GM04503 (cell line): ENCODE measurements at places on chromosomes 5 and 9.

DNA sequence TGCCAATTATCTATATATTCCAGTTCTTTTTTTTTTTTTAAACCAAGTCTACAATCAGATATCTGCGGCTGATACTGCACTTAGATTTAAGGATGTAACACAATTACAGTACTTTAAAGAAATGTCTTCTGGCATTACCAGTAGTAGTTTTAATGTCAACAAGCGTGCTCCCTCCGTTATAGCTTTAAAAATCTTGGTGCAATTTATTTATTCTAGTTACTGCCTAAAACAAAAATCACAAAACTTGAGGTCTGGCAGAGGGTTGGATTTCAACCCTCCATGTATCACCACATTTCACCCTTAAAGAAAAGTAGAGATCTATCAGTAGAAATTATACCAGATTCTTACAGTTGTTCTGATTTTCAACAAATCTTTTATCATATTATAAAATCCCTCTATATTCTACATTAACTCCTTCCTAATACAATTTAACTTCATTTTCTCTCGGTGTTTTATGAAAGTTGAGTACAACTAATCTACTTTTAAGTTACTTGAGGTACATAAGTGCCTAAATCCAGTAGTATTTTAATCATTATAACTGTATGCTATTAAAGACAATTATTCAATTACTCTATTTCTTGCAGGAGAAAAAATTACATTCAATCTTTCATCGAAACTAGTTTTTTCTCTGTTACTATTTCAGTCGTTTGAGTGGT lies 2.0 kb upstream of the RICTOR start:
- DNase-seq: no peak

DNA sequence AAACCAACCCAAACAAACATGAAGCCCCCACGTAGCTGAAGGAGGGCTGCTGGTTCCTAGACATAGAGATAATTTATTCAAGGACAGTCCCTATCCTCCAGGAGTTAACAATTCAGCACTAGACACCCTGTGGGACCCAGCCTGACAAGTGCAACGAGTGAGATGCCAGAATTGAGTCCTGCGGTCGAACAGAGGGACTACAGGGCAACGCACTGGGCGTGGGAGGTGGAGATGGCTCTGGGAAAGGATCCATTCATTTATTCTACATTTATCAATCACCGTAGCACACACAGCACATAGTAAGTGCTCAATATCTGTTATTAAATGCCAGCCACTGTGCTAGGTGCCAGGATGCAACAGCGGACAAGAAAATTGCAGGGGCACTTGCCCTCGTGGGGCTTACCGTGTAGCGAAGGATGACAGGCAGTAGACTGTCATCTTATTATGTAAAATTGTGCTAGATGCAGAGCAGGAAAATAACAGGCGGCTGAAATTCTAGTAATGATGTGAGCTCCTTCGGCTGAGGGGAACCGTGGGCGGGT lies 855 bp upstream of the ARHGAP26 start:
- no peak for DNase-seq

DNA sequence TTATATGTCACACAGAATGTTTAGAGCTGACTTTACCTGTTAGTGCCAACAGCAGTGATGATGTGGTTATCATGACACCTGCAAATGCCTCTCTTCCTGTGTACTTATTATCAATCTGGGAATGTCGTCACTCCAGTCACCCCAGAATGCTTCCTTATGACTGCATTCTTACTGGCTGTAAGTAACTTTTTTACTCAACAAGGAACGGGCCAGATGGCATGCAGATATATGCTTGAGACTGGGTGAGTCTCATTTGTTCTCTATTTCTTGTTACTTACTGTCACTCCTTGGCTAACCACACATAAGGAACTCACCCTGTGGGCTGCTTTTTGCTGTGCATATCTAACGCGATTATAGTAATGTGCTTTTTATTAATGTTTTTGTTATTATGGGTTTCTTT lies 385.5 kb upstream of the MEF2C start:
- no peak for DNase-seq

DNA sequence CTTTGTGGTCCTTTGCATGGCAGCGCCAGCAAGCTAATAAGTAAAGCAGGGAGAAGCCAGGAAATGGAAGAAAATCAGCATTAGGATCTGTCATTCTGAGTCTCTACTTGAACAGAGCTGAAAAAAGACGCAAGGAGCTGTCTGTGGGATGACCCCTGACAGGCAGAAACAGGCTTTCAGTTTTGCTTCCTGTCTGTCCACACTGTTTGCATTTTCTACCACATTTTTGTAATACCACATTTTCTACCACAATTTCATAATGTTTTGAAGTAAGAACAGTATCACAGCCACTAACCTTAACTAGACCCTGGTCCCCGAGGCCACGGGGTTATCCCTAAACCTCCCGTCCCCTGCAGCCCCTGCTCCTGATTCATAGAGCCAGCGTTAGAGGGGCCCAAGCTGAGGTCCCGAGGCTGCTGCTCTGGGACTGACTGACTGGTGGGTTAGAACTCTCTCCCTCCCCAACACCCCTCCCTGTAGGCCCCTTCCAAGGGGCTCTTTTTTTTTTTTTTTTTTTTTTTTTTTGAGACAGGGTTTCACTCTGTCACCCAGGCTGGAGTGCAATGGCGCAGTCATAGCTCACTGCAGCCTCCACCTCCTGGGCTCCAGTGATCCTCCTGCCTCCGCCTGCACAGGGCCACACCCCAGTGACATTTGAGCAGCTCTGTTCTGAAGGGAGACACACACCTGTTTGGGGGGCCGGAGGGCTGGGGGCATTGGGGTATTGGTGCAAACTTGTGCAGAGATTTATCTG lies 4.0 kb upstream of the CLIC3 start:
- peak; percentile 45 for DNase-seq

DNA sequence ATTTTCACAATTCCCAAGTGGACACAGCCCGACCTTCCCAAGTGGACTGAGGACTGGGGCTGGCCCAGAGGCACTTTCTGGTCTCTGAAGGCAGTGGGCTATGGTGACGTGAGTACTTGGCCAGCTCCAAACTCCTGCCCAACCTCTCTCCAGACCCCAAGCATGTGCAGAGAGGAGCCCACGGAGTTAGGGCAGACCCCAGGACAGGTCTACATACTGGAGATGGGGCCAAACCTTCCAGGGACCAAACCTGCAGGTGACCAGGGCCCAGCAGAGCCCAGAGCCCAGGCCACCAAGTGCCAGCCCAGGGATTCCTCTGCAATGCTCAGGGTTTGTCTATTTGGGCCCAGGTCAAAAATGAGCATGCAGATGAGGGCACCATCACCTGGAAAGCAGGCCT lies 15.3 kb downstream of the BRD3 start:
- DNase-seq: no peak

DNA sequence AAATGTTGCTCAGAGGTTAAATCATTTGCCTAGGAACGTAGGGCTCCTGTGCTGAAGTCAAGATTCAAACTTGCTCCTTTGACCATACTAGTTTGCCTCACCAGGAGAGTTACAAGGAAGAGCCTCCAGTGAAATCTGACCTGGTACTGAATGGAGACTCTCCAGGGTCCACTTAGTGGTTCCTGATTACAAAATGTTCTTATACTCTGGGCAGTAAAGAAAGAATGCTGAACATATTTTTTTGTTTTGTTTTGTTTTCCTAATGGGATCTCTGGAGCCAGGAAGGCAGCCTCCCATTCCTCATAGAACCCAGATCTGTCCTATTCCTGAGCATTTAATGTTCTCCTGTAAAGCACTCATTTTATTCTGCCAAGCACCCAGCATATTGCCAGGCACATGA lies 256.5 kb upstream of the CLINT1 start:
- peak; percentile 20 for DNase-seq

DNA sequence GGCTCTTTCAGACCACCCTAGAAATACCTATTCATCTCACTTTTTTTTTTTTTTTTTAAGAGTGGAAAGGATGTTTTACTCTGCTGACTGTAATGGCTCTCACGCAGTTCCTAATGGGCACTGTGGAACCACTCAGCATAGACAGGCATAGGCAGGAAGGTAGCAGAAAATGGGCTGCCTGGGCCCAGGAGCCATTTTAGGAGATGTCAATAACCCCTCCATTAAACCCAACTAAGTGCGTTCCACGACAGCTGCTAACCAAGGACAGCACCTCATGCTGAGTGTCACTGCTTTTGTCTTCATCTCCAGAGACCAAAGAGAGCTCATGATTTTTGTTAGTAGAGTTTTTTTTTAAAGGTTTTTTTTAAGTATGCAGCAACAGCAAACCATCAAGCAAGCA lies 15.3 kb downstream of the MAP1B start:
- DNase-seq: no peak

- no peak for DNase-seq
Observed at GRCh38 chr9:5140151-5140550, 45.3 kb downstream of the INSL6 start.

DNA sequence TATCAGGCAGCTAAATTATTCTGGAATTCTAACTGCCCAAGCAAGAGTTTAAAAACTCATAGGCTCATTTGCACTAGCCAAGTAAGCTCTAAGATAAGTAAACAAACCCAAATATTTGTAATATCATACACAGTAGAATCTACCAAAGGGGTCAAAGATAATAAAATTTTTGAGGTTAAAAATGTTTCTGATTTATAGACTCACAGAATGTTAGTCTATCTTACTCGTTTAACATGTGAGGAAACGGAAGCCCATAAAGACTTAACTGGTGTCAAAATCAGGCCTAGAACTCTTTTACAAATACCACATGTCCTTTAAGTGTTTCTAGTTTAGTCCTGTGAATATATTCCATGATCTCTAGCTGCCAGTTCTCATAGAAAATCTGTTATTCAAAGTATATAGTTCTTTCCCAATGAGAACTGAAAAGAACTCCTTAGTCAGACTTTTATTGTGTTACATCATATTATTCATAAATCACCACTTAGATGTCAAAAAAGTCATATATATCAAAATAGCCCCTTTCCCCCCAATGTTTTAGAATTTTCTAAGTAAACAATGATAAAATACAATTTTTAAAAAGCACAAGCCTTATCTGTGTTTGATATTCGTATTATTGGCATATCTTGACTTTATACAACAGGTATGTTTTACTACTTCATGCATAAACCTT lies 13.9 kb downstream of the RAB14 start:
- DNase-seq: no peak

DNA sequence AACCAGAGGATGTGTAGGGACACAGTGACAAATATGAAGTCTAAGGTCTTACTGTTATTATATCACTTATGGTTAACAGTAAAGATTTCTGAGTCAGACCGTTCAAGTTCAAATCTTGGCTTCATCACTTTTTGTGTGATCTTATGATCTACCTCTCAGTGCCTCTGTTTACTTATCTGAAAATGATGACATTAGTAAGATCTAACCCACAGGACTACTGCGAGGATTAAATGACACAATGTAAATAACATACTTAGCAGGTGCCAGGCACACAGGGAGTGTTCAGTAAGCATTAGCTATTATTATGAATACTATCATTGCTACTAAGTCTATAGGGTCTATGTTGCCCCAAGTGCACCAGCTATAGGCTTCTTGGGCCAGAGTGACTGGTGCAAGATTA lies 2.0 kb downstream of the IRF1 start:
- DNase-seq: no peak

GRCh38 chr5:31317665-31318064 lies 124.2 kb downstream of the CDH6 start:
- DNase-seq: no peak

DNA sequence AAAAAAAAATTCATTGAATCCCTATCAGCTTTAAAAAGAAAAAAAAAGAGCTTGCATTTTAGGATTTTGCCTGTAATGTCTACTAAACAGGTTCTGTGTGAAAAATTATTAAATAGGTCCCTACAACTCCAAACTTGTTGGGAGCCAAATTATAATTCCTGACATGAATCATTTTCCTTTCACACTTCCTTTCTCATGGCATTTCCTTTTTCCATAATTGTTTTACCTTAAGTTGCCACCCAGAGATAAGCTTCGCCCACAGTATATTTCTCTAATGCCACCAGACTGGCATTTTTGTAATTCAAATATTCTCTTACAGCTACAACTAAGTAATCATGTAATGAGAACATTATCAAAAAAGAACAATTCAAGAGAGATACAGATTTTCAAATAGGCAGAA lies 348.8 kb downstream of the EFNA5 start:
- no peak for DNase-seq

- no peak for DNase-seq
Observed at GRCh38 chr5:146699138-146699537, 179.4 kb downstream of the PPP2R2B start.

GRCh38 chr5:122163121-122164069 lies 34.0 kb downstream of the ZNF474 start:
- DNase-seq: peak; percentile 98

- DNase-seq: no peak
Observed at GRCh38 chr9:136786451-136786850, 4.7 kb upstream of the TMEM141 start.

DNA sequence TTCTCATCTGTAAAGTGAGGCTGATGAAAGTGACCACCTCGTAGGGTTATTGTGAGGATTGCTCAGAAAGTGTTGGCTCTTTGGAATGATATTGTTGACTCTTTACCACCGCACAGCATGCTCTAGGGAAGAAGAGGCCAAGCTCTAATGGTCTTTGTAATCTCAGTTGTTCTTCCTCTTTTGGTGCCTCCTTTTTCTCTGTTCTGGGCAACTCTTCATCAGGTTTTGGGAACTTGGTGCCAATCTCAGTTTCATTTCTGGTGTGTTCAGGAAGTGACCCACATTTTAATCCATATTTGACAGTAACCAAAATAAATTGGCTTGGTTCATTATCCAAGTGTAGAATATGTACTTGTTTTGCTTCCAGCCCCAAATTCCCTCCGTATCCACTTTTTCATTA lies 25.1 kb downstream of the ARHGAP26 start:
- no peak for DNase-seq

DNA sequence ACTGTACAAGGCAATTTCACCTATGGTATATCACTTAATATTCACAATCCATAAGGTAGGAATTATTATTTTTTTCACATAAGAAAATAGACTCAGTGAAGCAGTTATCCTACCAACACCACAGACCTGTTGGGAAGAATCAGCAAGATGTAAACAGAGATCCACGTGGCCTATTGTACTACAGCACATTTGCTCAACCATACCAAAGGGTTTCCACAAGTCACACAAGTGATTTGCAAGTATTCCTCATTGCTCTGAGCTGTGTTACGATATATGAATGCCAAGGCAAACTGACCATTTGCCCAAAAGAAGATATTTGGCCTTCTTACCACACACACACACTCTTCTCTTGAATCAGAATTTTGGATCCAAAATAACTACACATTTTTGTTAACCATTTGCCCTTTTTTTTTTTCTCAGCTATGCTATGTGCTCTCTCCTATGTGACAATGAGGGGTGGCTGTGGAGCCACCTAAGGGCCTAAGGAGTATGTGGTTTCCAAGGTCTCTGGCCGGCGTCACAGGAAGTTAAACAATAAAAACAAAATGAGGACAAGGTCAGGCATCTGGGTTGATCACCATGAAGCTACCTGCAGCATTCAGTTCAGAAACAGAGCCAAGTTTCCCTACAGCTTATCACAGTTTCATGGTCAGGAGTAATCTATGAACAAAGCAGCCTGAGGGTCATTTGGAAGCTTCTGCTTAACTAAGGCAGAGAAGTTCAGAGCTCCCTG lies 171.0 kb upstream of the FREM1 start:
- DNase-seq: no peak
